ENCODE measurements at places on chromosomes 6 and 20. TPM values are rescaled to one million over a fixed set of nuclear protein-coding genes. Genes with fewer than 3 reads are reported as not detected.

CST5 gene
- polyA plus RNA-seq: not detected

IP6K3 gene
- 59.2 TPM for polyA plus RNA-seq

- no peak for DNase-seq
Observed at GRCh38 chr6:152979116-152979515, 3.7 kb downstream of the FBXO5 start.

DNA sequence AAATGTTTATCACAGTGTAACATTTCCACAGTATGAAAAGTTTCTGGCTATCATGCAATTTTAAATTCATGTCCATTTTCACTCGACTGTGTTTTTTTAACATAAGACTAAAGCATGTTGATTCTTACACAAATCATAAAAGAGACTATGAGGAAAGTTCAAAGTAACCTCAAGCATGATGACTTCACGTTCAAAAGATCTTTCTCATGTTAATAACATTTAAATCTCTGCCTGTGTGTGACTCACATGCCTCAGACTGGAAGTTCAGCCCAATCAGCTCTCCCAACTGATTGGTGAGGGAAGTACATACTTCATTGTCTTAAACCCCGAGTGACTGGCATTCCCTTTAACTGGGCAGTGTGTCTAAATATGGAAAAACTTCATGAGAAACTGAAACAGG lies 37.4 kb downstream of the ATXN1 start:
- DNase-seq: no peak

DNA sequence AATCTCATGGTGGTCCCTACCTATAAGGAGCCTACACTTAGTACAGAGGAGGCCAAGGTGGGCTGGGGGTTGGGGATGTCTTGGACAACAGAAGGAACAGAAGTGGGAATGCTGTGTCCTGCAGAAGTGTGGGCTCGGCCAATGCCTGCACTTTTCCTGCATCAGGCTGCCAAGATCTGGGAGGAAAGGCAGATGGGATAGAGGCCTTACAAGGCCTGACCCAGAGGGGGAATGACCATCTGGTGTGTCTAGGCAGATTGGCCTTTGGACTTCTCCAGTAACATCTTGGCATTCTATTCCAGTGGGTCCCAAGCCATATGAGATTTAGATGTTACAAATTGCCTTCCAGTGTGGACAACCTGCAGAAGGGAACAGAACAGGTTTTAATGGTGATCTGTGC lies 124.7 kb upstream of the GPR6 start:
- no peak for DNase-seq

DNA sequence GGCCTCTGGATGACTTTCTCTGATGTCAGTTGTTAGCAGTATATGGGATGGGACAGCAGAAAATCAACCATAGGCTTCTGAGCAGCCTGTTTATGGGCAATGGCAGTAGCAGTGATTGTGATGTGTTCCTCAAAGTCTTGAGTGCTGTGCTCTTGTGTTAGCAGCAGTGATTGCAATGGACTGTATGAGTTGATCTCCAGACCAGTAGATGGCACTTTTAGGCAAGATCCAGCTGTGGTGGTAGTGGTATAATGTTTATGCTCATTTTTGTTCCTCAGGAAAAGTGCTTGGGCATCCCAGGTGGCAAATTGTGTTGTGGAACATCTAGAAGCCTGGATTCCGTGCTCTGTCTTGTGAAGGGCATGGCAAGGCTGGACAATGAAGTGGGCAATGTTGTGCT lies 181.6 kb upstream of the SYNCRIP start:
- DNase-seq: no peak

GRCh38 chr6:146106532-146106931 lies 77.7 kb downstream of the GRM1 start:
- DNase-seq: no peak

- no peak for DNase-seq
Observed at GRCh38 chr6:153092082-153093013, 38.7 kb downstream of the RGS17 start.

DNA sequence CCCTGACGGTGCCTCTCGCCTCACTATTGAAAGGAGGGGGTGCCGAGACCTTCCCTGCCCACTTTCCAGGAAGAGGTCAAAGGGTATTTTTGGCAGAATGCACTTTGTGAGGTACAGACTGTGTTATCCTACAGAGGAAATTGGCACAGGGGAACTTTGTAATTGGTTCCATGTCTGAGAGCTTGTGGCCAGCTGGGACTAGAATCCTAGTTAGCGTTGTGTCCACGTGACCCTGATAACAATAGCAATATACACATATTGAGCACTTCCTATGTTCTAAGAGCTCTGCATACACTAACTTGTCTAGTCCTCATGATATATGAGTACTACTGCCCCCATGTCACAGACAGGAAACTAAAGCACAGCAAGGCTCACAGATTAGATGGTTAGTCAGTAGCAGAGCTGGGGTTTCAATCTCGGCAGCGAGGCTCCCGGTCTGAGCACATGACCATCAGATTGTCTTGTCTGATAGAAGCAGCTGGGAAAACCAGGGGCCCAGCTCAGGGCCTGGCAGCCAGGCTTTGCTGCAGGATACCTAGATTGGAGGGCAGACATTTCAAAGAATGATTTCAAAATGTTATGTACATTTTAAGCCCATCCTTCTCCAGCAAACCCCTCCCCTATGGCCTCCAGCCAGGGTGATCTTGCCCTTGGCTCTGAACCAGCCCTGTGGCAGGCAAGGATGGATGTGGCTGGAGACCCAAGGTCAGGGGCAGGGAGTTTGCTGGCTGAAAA lies 1.4 kb downstream of the MAPK13 start:
- DNase-seq: no peak

Measured in heart left ventricle (tissue), 16 donors.